ENCODE measurements at places on chromosomes 1 and 21. TPM values are rescaled to one million over a fixed set of nuclear protein-coding genes. Genes with fewer than 3 reads are reported as not detected.

The OR2M3 gene
- not detected for polyA plus RNA-seq

DNA sequence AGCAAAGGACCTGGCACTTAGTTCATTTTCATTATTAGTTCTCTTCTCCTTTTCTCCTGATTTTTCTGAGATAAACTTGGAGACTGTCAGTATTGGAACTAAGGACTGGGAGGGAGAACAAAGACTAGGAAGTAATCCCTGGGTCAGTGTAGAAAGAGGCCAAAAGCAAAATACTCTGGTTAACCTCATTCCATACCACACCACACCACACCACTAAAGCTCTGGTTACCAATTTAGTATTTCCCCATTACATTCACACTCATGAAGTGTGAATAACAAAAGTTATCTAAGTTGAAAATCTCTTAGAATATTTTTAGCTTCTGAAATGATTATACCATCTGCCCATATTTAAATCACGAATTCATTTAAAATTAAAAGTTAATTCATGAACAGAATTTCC lies 68.9 kb upstream of the DMRTA2 start:
- DNase-seq: no peak

The SELL gene
- polyA plus RNA-seq: 0.59 TPM

GRCh38 chr1:154519591-154519991 lies 17.4 kb upstream of the SHE start:
- no peak for DNase-seq

- no peak for DNase-seq
These were observed 155.4 kb downstream of the NFIA start for GRCh38 chr1:61237659-61238358.

The PTPN22 gene
- polyA plus RNA-seq: 0.44 TPM

The TMEM201 gene
- polyA plus RNA-seq: 13.7 TPM

GRCh38 chr1:22607154-22607553 lies 29.3 kb upstream of the C1QA start:
- DNase-seq: no peak

DNA sequence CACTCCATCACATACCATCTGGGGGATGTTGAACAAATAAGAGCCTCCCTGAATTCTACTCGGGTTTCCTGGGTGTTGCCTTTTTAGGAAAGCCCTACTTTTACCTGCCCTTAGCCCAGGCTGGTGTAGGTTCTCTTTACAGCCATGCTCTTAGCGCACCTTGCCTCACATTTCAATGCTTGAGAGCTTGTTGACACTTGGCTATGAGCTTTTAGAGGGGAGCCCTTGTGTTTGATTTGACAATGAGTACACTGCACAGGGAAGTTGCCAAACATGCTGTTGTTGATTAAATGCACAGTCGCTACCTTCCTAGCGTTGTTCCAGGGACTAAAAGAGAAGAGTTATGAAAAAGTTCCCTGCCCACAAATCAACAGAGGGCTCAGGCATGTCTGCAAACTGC lies 103.8 kb downstream of the TRABD2B start:
- no peak for DNase-seq

- DNase-seq: no peak
These were observed 13.6 kb downstream of the ZYG11B start for GRCh38 chr1:52739699-52740467.

DNA sequence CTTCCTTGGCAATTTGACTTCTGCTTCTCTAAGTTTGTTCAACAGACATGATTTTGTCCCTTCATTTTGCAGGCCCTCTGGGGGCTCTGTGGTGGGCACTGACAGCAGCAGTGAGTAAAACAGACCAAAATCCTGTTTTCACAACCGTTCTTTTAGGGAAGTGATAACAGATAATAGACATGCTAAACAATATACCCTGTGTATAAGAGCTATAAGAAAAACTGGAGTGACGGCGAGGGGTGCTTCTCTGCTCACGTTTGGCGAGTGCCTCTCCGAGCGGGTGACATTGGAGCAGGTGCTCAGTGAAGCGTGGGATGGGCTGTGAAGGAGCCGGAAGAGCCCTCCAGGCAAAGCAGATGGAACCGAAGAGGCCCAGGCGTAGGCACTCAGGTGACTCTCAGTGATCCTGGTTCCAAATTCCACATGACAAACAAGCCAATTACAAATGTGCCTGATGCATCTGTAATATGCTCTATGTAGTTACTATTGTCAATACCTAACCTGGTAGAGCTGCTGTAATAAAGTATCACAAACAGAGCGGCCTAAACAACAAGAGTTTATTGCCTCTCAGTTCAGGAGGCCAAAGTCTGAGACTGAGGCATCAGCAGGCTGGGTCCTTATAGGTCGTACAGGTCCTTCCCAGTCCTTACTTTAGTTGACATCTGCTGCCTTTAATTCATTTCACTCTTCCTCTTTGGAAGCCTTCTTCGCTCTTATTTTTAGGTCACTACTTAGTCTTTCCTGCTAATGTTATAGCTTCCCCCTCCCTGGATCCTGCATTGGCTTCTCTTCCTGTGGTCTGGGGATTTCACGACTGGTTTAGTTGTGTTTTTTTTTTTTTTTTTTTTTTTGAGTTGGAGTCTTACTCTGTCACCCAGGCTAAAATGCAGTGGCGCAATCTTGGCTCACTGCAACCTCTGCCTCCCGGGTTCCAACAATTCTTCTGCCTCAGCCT lies 20.1 kb downstream of the OR2B11 start:
- no peak for DNase-seq

The CKS1B gene
- polyA plus RNA-seq: 36.7 TPM

DNA sequence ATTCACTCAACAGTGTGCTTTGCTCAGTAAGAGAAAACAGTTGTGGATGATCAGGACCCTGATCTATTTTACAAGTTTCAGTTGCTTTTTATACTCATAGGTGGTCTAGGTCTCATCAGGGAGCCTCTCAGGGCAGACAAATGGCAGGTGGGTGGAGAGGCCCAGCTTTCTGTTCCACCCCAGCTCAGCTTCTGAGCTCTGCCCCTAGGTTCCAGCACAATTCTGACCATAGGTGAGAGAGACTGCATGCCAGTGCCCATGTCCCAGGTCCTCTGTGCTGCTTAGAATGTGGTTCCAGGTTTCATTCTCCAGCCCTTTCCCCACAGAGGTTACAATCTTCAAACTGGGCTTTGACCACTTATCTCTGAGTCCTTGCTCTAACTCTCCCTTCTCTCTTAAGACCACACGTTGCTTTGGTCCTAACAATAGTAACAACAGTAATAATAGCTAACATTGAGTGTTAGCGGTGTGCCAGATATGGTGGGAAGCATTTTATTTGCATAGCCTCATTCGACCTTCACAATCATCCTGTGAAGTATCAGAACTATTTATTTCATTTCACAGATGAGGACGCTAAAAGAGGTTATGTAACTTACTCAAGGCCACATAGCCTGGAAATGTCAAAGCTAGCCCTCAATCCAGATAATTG lies 19.6 kb upstream of the DUSP10 start:
- no peak for DNase-seq
